Pancreas (tissue), 10 donors: ENCODE measurements at places on chromosomes 12 and 14.

- DNase-seq = no peak
Observed at GRCh38 chr12:106094304-106094703, 44.5 kb downstream of the NUAK1 start.

- no peak for DNase-seq
Observed at GRCh38 chr12:15532364-15532977, 210.2 kb downstream of the PTPRO start.

- DNase-seq = peak; percentile 67
Observed at GRCh38 chr12:104667139-104667538, 210.4 kb downstream of the CHST11 start.

DNA sequence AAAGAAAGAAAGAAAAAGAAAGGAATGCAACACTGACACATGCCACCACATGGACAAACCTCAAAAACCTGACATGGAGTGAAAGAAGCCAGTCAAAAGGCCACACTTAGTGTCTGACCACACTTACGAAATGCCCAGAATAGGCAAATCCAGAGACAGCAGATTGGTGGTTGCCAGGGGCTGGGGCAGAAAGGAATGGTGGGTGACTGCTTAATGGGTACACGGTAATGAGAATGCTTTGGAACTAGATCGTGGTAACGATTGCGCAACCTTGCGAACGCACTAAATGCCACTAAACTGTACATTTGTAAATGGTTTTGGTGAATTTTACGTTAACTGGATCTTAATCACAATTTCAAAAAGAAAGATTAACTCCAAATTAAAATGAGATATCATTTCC is 39.5 kb downstream of the SCARB1 start:
- no peak for DNase-seq

GRCh38 chr12:47910486-47910885 is 5.7 kb upstream of the VDR start:
- no peak for DNase-seq

DNA sequence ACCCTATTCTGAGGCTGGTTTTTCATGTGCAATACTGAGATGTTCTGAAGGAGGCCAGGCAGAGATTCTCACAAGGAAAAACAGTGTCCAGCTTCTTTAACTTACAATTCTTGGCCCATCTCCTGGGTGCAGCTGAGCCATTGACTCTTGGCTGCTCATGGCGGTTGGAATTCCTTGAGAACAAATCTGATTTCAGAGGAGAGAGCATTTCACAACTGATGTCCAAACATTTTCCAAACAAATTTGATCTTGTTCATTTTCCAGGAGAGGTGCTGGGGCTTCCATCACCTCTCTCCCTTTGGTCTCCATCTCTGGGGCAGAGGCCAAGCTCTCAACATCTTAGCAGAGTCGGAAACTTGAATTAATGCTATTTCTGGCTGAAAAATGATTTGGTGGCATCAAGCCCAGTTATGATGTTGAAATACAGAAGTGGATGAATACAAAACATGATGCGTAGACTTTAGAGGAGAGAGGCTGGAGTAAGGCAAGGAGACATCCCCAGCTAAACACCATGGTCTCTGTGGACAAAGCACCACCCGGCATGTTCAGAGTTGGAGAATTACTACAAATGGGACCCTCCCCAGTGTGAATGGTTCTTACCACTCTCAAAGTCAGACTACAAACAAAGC is 593.0 kb downstream of the VRK1 start:
- no peak for DNase-seq

DNA sequence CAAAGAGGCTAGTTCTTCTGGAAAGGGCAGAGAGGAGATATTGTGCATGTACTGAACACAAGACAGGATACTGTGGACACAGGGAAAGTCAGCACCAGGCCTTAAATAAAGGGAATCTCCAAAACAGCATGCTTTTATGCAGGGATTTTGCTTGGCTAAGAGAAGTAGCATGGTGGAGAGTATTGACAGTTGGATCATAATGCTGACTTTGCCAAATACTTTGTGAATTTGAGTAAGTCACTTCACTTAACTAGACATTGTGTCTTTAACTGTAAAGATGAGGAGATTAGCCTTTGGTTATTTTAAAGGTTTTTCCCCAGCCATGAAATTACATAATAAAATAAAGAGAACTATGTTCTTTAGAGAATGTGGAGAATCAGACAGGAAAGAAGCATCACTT is 24.5 kb downstream of the GALNT8 start:
- DNase-seq = no peak

- DNase-seq = no peak
Observed at GRCh38 chr12:45122768-45123380, 72.0 kb upstream of the DBX2 start.

GRCh38 chr12:40068416-40068815 is 37.5 kb downstream of the SLC2A13 start:
- DNase-seq = no peak

DNA sequence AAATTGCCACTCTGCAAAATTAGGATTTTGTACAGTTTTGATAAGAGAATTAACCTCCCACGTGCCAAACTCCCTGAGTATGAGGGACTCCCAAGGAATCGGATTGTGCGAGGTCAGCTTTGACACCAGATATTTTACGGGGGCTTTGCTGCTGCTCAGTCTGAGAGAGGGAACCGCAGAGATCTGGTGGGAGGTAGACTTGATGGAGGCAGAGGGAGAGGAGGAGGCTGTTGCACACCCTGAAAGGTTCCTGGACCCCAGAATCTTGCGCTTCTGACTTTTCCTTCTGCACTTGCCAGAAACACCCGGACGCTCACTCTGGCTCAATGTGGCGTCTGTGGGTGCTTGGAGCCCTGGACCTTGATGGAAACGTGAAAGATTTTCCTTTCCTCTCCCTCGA is 83.9 kb downstream of the PAPOLA start:
- DNase-seq = no peak

GRCh38 chr12:3945671-3946070 is 72.5 kb upstream of the PARP11 start:
- no peak for DNase-seq

DNA sequence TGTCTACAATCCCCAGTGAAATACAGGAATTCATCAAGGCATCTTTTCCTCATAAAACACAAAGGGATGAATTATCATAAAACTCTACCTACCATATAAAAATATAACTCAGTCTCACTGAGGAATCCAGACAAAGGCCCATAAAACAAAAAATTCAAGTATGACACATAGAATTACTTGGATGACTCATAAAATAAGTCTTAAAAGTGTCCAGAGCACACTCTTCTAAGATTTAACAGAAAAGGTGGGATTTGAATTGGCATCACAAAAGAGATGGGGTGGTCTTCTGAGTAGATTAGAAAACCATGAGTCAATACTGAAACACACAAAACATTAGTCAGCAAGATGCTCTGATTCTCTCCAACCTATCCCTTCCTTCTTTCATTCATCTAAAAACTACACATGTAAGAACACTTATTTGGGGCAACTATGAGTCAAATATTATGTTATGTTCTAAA is 202.7 kb upstream of the GARIN6 start:
- no peak for DNase-seq

GRCh38 chr12:50390316-50390741 is 6.1 kb downstream of the FAM186A start:
- DNase-seq = no peak
